ENCODE measurements at places on chromosomes 6 and 20. TPM values are rescaled to one million over a fixed set of nuclear protein-coding genes. Genes with fewer than 3 reads are reported as not detected.

GRCh38 chr6:18555750-18556149 is 168.6 kb downstream of the RNF144B start:
- H3K27ac ChIP-seq: no peak overlapping the region
- H3K27me3 ChIP-seq: no peaks in the 10 kb centered on the region
- H3K4me3 ChIP-seq: no peak overlapping the region
- no peak for DNase-seq

- no peak for DNase-seq
- no peaks in the 10 kb centered on the region for H3K27me3 ChIP-seq
- H3K4me3 ChIP-seq: no peak overlapping the region
- H3K27ac ChIP-seq: no peak overlapping the region
- no peaks in the 10 kb centered on the region for H3K4me1 ChIP-seq
Observed at GRCh38 chr6:2196079-2196679, 49.2 kb downstream of the GMDS start.

DNA sequence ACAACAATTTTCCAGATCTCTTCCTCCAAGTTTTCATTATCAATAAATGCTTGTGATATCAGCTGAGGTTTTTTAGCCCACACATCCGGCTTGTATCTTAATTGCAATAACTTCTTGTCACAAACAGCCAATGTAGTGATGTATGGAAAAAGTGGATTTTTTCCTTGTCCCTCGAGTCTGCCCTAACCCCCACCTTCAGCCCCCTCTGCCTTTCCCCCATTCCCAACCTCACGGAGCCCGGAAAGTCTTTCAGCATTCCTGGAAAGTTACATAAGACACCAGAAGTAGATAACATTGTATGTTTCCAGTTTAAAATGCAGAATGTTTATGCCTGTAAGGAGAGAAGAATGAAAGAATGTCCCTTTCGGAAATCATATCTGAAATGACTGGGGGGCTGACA is 179.2 kb upstream of the PHACTR1 start:
- no peaks in the 10 kb centered on the region for H3K36me3 ChIP-seq
- H3K4me1 ChIP-seq: no peaks in the 10 kb centered on the region
- H3K4me3 ChIP-seq: no peak overlapping the region
- no peaks in the 10 kb centered on the region for H3K27me3 ChIP-seq
- no peak for DNase-seq

DNA sequence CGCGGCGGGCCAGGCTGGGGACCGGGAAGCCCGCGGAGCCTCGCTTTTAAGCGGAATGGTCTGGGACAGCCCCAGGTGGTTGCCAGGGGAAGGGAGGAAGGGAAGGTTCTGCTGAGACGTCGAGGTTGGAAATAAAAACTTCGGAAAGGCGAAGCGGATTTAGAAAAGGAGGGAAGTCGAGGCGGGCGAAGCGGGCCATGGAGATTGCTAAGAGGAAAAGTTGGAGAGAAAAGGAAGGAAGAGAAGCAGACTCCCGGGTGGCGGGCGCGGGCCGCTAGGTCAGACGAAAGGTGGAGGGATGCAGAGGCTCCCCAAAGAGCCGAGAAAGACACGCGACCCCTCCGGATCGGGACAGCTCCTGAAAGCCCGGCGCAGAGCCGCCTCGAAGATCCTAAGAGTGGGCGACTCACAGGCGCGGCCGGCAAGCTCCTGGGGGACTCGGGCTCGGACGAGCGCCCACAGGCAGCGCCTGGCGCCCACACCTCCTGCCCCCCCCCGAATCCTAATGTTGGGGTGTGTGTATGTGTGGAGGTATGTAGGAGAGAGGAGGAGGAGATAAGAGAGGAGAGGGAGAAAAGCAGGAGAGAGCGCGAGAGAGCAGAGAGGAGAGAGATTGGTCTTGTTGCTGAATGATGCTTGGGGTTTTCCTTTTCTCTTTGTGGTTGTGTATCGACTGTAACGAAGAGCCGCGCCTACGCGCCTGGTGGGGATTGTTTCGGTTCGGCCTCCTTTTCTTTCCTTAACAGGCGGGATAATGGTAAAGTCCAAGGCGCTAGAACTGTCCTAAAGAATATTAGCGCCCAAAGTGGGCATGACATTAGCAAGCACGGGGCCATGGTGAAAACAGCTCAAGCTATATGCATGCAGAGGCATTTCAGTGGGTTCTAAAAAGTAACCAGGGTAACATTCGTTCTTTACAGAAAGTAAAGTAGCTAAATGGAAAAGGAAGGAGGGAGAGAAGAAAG is 1.5 kb downstream of the TFAP2B start:
- H3K36me3 ChIP-seq: no peaks in the 10 kb centered on the region
- H3K4me1 ChIP-seq: no peaks in the 10 kb centered on the region
- H3K27ac ChIP-seq: no peak overlapping the region
- no peak for DNase-seq
- H3K4me3 ChIP-seq: peak overlapping the region; percentile 17

GJE1 gene
- not detected for total RNA-seq

- H3K4me1 ChIP-seq: no peaks in the 10 kb centered on the region
- no peak for DNase-seq
- H3K27ac ChIP-seq: no peak overlapping the region
- no peaks in the 10 kb centered on the region for H3K36me3 ChIP-seq
Observed at GRCh38 chr6:101486124-101486523, 92.6 kb downstream of the GRIK2 start.

GRCh38 chr6:22437665-22438064 is 131.7 kb upstream of the HDGFL1 start:
- no peaks in the 10 kb centered on the region for H3K36me3 ChIP-seq
- H3K27me3 ChIP-seq: no peaks in the 10 kb centered on the region
- no peak overlapping the region for H3K27ac ChIP-seq
- H3K4me1 ChIP-seq: no peaks in the 10 kb centered on the region
- DNase-seq: no peak

LY6G6C gene
- 0.27 TPM for total RNA-seq

FAM50B gene
- 20.4 TPM for total RNA-seq

CYP39A1 gene
- total RNA-seq: 4.8 TPM

- DNase-seq: no peak
- no peak overlapping the region for H3K4me3 ChIP-seq
- H3K36me3 ChIP-seq: no peaks in the 10 kb centered on the region
- no peak overlapping the region for H3K27ac ChIP-seq
- H3K27me3 ChIP-seq: no peaks in the 10 kb centered on the region
Observed at GRCh38 chr6:43127877-43128276, 43.2 kb upstream of the SRF start.

SMPDL3A gene
- 3.5 TPM for total RNA-seq

PIGU gene
- 12.8 TPM for total RNA-seq

- no peaks in the 10 kb centered on the region for H3K36me3 ChIP-seq
- no peak for DNase-seq
- H3K4me1 ChIP-seq: no peaks in the 10 kb centered on the region
- H3K4me3 ChIP-seq: no peak overlapping the region
- H3K27ac ChIP-seq: no peak overlapping the region
- no peaks in the 10 kb centered on the region for H3K27me3 ChIP-seq
Observed at GRCh38 chr20:24001712-24002405, 13.3 kb upstream of the GGTLC1 start.

- H3K4me3 ChIP-seq: no peak overlapping the region
- no peaks in the 10 kb centered on the region for H3K27me3 ChIP-seq
- H3K36me3 ChIP-seq: no peaks in the 10 kb centered on the region
- DNase-seq: no peak
- H3K4me1 ChIP-seq: peaks cover 7% of the 10 kb centered on the region
Observed at GRCh38 chr6:133971861-133972260, 18.8 kb downstream of the TBPL1 start.

DNA sequence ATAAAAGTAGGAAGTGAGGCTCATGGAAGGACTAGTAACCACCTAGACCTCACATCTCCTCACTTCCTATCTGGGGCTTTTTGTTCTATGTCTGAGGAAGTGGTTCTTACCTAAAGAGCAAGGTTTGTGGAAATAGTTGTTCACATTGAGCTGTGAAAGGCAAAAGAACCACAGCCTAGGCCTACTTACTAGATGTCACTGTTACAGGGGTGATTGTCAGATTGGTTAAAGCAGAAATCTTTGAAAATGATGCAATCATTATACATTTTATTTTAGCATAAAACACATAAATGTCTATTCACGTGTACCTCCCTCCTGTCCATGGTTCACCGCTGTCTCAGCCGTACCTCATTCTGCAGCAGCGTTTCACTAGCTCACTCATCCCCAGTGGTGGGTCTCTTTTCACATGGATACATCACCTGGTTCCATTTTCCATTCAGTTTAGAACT is 268.8 kb downstream of the TMEM242 start:
- no peak overlapping the region for H3K4me3 ChIP-seq
- no peak overlapping the region for H3K27ac ChIP-seq
- H3K4me1 ChIP-seq: peaks cover 13% of the 10 kb centered on the region
- DNase-seq: no peak

GRCh38 chr6:128437685-128438084 is 82.7 kb downstream of the PTPRK start:
- peaks cover 17% of the 10 kb centered on the region for H3K4me1 ChIP-seq
- H3K27me3 ChIP-seq: no peaks in the 10 kb centered on the region
- H3K36me3 ChIP-seq: no peaks in the 10 kb centered on the region
- H3K4me3 ChIP-seq: no peak overlapping the region

- no peak for DNase-seq
- no peak overlapping the region for H3K4me3 ChIP-seq
Observed at GRCh38 chr6:87747646-87748045, 45.6 kb upstream of the AKIRIN2 start.

MDFI gene
- 3.5 TPM for total RNA-seq

- peaks cover 6% of the 10 kb centered on the region for H3K36me3 ChIP-seq
- H3K4me3 ChIP-seq: no peak overlapping the region
Observed at GRCh38 chr20:62148908-62149314, 5.3 kb downstream of the SS18L1 start.

- no peaks in the 10 kb centered on the region for H3K27me3 ChIP-seq
- H3K4me1 ChIP-seq: peaks cover 16% of the 10 kb centered on the region
- H3K27ac ChIP-seq: peak overlapping the region; percentile 55
- DNase-seq: no peak
Observed at GRCh38 chr6:15239616-15240364, 6.1 kb upstream of the JARID2 start.

GRCh38 chr20:44358776-44359175 is 3.3 kb downstream of the HNF4A start:
- no peak overlapping the region for H3K4me3 ChIP-seq
- H3K4me1 ChIP-seq: no peaks in the 10 kb centered on the region
- no peak for DNase-seq
- H3K36me3 ChIP-seq: no peaks in the 10 kb centered on the region
- H3K27me3 ChIP-seq: no peaks in the 10 kb centered on the region

CFAP61 gene
- total RNA-seq: 41.8 TPM

DNA sequence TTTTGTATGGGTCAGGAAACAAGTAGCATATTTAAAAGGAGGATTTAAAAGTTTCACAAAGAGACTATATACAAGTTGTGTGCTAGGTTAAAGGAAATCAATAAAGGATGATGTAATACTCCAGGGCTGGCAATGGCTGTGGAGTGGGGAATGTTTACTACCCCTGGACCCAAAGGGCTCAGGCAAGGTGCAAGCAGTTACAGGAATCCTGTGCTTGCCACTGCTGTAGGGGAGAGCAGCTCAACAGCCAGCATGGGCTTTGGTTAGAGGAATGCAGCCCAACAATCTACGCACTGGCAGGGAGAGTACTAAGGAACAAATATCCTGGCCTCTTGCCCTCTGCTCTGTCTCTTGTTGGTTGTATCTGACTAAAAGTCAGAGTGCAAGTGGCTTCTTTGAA is 1642.2 kb downstream of the KHDRBS2 start:
- H3K36me3 ChIP-seq: no peaks in the 10 kb centered on the region
- no peak overlapping the region for H3K27ac ChIP-seq
- no peak overlapping the region for H3K4me3 ChIP-seq
- DNase-seq: no peak

GRCh38 chr6:37354526-37355384 is 972 bp downstream of the RNF8 start:
- peaks cover 20% of the 10 kb centered on the region for H3K4me1 ChIP-seq
- H3K36me3 ChIP-seq: no peaks in the 10 kb centered on the region
- peak overlapping the region; percentile 65 for H3K27ac ChIP-seq

CYP24A1 gene
- total RNA-seq: not detected

- no peaks in the 10 kb centered on the region for H3K36me3 ChIP-seq
- H3K27ac ChIP-seq: no peak overlapping the region
- H3K4me3 ChIP-seq: peak overlapping the region; percentile 33
- peaks cover 2% of the 10 kb centered on the region for H3K4me1 ChIP-seq
- DNase-seq: no peak
Observed at GRCh38 chr20:59577037-59577808, 27.1 kb upstream of the PHACTR3 start.

- no peak overlapping the region for H3K4me3 ChIP-seq
- peak overlapping the region; percentile 76 for H3K27ac ChIP-seq
- peak; percentile 63 for DNase-seq
- no peaks in the 10 kb centered on the region for H3K27me3 ChIP-seq
- peaks cover 7% of the 10 kb centered on the region for H3K4me1 ChIP-seq
Observed at GRCh38 chr6:6826095-6826901, 237.8 kb downstream of the LY86 start.

DNA sequence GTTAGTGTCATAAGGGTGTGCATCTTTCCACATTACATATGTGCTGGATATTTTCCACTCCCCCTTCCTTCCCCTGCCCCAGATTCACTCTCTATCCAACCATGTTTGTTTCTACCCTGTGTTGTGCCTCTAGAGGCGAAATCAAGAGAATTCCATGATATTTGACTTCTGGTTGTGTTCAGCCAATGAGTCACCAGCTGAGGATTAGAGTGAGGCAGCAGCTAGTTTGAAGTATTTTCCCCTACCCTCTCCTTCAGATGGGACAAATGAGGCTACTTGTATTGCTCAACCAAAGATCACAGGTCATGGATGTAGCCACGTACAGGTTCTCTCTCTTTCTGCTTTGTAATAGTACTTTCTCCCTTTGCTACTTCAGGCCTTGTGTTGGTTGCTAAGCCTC is 24.5 kb upstream of the OR2J2 start:
- no peaks in the 10 kb centered on the region for H3K4me1 ChIP-seq
- H3K27ac ChIP-seq: no peak overlapping the region
- no peaks in the 10 kb centered on the region for H3K27me3 ChIP-seq
- DNase-seq: no peak

ARFGEF3 gene
- 11.9 TPM for total RNA-seq

GRCh38 chr6:38453861-38454260 is 185.9 kb downstream of the BTBD9 start:
- H3K36me3 ChIP-seq: no peaks in the 10 kb centered on the region
- no peaks in the 10 kb centered on the region for H3K27me3 ChIP-seq
- no peak for DNase-seq
- no peaks in the 10 kb centered on the region for H3K4me1 ChIP-seq

SEL1L2 gene
- total RNA-seq: 0.59 TPM

Data from heart left ventricle (tissue), 16 donors.